ENCODE measurements at places on chromosomes 4 and X. TPM values are rescaled to one million over a fixed set of nuclear protein-coding genes. Genes with fewer than 3 reads are reported as not detected.

GRCh38 chr4:27524224-27524623 lies 663.6 kb downstream of the STIM2 start:
- DNase-seq = no peak

DNA sequence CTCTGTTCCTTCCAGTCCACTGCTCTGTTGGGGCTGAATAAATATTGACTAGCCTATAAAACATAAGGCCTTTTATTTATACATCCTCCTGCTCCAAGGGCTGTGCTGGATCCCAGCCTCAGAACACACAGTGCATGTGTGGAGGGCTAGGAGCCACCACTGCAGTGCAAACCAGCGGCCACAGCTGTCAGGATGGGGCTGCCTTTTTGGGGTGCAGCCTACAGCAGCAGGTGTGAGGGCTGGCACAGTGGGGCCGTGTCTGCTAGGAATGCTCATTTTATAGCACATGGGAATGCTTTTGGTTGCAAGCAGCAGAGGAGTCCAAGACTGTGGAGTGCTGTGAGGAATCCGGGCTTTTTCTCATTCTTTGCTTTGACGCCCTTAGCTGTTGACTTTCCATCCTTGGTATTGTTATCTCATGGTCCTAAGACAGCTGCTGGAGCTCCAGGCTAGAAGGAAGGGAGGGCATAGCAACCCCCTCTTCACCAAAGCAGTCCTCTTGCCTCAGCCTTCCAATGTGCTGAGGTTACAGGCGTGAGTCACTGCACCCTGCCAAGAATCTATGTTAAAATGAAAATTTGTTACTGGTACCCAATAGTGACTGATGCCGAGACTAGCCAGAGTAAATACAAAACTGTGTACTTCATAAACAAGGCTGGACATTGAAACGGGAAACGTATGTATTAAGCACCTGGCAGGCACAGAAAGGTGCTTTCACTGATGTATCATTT lies 334.3 kb upstream of the GATB start:
- DNase-seq = peak; percentile 30

PAGE5 gene
- not detected for polyA plus RNA-seq

DNA sequence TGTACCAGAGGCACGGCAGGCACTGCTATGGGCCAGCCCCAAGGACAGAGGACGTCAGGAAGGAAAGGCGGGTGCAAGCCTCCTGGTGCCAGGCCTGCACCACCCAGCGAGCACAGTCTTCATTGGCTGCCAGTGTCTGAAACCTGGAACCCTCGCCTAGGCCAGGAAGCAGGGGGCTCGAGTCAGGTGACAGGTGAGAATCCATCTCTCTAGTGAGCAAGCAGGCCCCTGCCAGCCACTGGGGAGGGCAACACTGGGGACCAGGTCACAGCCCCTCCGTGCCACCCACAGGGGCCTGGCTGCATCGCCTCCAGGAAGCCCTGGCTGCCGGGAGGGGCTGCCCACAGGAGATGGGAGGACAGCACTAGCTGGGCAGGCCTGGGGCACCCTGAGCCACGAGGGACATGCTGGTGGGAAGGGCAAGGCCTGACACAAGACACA lies 6.9 kb upstream of the HAUS3 start:
- no peak for DNase-seq

- no peak for DNase-seq
Measured at GRCh38 chrX:121569609-121570008, 522.2 kb downstream of the GLUD2 start.

- no peak for DNase-seq
Measured at GRCh38 chr4:111871802-111872201, 273.5 kb upstream of the FAM241A start.

DNA sequence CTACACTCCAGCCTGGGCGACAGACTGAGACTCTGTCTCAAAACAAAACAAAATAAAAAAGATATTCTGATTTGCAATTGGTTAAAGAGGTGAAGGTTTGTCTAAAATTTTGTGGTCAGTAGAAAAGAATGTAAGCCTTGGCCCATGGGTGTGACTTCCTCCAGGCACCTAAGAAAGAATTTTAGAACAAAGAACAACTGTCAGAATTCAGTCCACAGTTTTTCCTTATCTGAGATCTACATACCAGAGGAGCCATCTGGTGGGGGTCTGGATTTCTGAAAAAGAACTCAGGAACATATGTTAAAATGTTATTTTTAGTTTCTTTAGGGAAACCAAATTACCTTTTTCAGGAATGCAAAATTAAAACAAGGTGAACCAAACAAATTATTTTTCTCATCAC lies 434.1 kb downstream of the ANKRD50 start:
- DNase-seq = peak; percentile 91

DNA sequence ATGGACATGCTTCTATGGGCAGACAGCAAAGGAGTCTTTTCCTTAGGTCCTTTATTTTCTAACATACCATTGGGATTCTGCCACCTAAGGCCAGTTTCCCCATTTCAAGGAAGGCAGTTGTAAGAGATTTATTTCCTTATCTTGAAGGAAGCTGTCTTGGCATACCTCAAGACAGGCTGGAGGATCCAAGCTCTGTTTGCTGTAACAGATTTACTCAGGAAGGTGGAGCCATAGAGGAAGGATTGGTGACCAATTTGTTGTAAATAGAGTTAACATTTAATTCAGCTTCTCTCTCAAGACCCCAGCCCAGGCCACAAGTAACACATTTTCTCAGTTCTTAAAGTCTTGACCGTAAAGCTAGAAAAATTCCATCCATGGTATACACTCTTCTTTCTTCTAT lies 131.6 kb upstream of the TENM3 start:
- no peak for DNase-seq

GRCh38 chr4:37588150-37588549 lies 98.0 kb downstream of the RELL1 start:
- no peak for DNase-seq

ARMCX4 gene
- polyA plus RNA-seq = 3.4 TPM

RCHY1 gene
- 49.3 TPM for polyA plus RNA-seq

DNA sequence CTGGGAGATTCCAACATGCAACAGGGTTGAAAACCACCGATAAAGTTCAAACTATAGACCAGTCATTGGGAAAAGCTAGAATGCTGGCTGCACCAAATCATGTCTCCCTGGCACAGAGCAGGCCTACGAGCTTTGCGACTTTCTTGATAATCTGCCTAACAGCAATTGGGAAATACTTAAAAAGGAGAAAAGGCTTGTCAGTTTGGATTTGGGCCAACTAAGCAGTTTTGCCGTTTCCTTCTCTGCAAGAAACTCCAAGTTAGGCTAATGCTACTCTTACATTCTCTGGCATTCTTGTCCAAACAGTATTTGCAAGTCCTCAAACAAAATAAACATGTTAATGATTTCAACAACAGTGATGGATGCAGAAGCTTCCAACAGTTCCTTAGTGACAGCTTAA lies 87.9 kb downstream of the PDK3 start:
- DNase-seq = peak; percentile 23

DNA sequence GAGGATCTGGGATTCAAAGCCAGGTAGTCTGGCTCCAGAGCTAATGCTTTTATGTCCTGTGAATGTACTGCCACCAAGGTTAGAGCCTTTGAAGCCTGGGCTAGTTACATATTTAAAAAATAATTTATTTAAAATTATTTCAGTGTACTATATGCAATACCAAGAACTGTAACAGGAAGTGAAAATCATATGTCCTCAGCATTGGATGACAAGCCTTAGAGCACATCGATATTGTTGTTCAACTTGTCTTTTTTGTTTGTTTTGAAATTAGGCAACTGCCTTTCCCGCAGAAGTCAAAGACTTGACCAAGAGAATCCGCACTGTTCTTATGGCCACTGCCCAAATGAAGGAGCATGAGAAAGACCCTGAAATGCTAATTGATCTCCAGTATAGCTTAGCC lies 73.1 kb upstream of the IL13RA1 start:
- DNase-seq = no peak

DNA sequence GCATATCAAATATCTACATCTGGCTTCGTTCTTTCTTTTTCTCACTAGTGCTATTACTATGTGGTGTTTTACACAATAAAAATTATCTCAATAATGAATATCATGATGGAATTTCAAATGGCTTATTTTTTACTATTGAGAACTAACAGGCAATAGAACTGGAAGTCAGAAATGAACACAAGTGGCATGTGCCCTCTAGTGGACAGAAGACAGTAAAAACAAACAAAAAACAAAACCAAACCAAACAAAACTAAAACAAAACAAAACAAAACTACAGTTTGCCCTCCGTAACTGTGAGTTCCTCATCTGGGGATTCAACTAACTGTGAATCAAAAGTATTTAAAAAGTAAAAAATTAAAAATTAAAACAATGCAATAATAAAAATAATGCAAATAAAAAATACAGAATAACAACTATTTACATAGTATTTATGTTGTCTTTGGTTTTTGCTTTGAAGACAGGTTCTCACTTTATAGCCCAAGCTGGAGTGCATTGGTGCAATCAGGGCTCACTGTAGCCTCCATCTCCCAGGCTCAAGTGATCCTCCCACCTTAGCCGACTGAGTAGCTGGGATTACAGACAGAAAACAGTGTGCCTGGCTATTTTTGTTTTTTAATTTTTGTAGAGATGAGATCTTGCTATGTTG lies 195.6 kb upstream of the TACR3 start:
- DNase-seq = peak; percentile 1

DKC1 gene
- 66.8 TPM for polyA plus RNA-seq

DNA sequence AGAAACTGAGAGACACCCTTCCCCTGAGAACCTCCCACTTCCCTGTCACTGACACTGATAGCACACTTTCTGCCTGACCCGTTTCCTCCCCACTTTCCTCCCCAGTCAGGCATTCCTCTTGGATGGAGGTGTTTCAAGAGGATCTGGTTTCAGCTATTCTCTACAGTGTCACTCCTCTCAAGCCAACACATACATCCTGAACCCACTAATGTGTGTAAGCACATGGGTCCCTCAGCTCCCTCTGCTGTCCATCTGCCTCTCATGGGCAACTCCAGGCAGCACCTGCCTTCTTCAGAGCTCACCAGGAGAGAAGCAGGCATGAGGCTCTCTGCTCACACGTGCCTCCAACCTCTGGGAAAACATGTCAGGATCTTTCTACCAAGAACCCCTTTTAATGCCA lies 207.6 kb downstream of the NAF1 start:
- no peak for DNase-seq

GRCh38 chr4:26299254-26299882 lies 21.4 kb upstream of the RBPJ start:
- peak; percentile 34 for DNase-seq

IRS4 gene
- polyA plus RNA-seq = not detected

DNA sequence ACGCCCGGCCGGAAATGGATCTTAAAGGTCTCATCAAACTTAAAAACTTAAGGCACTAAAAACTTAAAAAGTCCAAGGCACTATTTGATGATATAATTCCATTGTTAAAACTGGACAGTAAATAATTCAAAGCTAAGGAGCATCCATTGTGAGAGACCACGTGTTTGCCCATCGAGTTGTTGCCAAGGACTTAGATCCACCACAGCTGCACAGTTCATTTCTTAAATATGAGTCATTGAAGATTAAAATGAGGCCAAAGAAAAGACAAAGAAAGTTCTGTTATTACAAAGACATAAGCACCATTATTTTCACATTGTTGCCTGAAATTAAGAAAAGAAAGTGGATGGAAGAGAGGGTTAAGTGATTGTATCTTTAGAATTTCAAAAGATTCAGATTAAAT lies 411.5 kb upstream of the FTHL17 start:
- peak; percentile 87 for DNase-seq

RNF175 gene
- not detected for polyA plus RNA-seq

GRCh38 chr4:162791226-162791625 lies 375.5 kb downstream of the NAF1 start:
- DNase-seq = no peak

- no peak for DNase-seq
Measured at GRCh38 chr4:136898590-136899248, 633.6 kb downstream of the PCDH18 start.

KLB gene
- polyA plus RNA-seq = not detected

DNA sequence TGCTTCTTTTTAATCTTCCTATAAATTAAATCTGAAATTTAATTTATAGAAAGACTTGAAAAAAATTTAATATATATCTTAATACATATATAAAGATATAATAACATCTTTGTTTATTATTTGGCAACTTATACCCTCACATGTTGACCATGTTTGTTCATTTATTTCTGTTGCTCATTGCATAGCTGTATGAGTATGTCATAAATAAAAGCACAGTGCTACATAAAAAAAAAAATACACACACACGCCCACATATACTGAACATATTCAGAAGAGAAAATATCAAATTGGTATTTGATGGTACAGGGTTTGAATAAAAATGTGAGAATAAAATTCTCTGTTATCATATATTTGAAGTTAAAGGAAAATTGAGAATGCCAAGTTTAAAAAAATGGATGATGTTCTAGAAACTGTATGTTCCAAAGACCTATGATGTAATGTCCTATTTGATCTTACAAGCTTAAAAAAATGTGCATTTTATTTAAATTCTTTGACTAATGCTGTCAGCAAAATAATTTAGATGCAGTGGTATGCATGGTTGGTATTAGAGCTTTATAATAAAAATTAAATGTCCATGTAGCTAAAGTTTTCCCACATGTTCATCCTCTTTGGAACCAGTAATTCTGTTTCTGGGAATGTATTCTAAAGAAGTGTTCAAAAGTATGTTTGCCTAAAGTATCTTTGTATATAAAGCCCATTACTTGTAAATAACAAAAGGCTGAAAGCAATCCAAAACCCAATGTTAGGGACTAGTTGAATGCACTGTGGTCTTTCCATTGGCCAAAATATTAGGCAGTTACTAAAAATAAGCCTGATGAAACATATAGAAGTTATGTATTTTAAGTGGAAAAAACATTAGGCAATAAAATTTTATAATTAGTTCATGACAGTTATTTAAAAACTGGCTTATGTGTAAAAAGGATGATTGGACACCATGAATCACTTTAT lies 12.9 kb downstream of the TMEM184C start:
- no peak for DNase-seq

FAM156B gene
- 11.4 TPM for polyA plus RNA-seq

GRCh38 chrX:30278365-30278764 lies 30.8 kb downstream of the NR0B1 start:
- peak; percentile 60 for DNase-seq

- no peak for DNase-seq
Measured at GRCh38 chr4:184833046-184833838, 7.5 kb upstream of the ACSL1 start.

DNA sequence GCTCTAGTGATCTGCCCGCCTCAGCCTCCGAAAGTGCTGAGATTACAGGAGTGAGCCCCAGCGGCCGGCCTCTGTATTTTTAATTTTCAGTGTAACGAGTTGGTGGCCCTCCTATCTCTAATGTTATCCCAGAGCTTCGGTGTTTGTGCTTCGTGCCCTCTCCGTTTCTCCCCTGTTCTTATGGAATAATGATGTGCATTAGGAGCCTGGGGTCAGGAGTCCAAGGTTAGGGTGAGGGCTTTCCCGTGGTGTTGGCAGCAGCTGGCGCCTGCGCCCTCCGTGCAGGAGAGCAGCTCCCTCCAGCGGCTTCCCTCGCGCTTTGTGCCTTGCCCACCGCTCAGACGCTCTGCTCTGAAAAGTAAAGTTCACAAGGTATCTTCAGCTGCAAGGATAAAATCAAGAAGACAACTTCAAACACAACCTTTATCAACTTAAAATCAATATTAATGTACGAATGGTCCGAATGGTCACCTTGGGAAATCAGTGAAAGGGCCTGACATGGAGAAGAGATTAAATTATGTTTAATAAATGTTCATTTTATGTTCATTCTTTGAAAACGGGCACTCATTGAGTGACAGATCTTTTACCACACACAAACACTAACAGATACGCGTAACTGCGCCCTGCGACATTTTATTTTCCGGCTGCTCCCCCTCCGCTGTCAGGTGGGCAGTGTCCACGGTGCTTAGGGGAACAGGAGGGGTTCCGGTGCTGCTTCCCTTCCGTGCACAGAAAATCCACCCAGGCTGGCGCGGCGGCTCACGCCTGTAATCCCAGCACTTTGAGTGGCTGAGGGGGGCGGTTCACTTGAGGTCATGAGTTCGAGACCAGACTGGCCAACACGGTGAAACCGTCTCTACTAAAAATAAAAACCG lies 62.4 kb downstream of the TRAPPC11 start:
- peak; percentile 20 for DNase-seq
